ENCODE measurements at places on chromosomes 3 and 15. TPM values are rescaled to one million over a fixed set of nuclear protein-coding genes. Genes with fewer than 3 reads are reported as not detected.

DNA sequence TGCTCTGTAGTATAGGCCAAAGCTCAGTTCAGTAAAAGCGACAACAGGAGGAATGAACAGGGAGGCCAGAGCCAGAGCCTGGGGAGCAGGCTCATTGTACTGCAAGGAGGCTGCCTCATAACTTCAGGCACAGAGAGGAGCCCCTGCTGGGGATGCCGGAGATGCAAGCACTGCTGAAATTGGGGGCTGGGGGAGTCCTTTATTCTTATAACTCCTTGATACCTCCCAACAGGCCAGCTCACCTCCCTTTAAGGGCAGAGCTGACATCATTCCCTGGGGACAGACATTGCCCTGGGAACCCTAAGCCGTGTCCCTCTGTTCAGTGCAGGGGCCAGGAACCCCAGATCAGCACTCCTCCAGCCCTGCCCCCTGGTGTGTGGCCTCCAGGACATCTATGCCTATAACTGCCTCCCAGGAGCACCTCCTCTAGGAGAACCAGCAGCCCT lies 83.8 kb upstream of the MRPS22 start:
- no peak for DNase-seq

- DNase-seq: no peak
These were observed 65.1 kb downstream of the NEK11 start for GRCh38 chr3:131091768-131092167.

DNA sequence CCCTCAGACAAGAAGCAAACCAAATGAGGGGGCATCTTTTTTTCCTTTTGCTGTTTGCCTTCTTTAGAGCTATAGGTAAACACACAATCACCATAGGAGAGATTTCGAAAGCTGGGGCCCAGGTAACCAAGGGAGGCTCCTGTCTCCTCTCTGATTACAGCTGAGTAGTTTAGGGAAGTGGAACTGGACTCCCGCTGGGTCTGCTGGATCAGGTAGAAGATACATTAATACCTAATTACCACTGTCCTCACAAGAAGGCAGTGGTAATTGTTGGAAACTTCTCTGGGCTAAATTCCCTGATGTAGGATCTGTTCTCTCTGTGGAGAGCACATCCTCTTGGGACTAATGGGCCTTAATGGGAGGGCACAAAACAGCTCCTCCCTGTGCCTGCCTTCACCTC lies 32.7 kb downstream of the HDC start:
- DNase-seq: no peak

- DNase-seq: no peak
These were observed 37.7 kb upstream of the PLXNA1 start for GRCh38 chr3:126945171-126945721.

- no peak for DNase-seq
These were observed 22.6 kb downstream of the PDZRN3 start for GRCh38 chr3:73602170-73602569.

DNA sequence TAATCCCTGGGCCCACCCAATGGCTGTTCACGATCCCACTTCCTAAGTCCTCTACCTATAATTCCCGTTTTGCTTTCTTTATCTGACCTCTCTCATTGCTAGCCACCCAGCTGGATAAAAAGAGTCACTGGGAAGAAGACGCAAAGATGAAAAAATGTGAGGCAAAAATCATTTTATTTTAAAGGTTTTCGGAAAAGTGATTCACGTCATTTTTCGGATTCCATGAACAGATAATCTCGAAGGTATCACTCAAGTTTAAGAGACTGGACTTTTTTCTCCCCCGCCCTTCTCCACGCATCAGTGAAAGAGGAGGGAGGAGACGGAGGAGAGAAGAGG lies 266.6 kb downstream of the CGGBP1 start:
- DNase-seq: no peak

GRCh38 chr15:33584797-33585196 lies 274.0 kb downstream of the RYR3 start:
- no peak for DNase-seq

- no peak for DNase-seq
These were observed 44.0 kb downstream of the FGD5 start for GRCh38 chr3:14862661-14863230.

GRCh38 chr3:46708401-46709156 lies 7.4 kb downstream of the TMIE start:
- DNase-seq: no peak

TIGIT gene
- 0.73 TPM for total RNA-seq
